ENCODE measurements at places on chromosomes 12 and 14. TPM values are rescaled to one million over a fixed set of nuclear protein-coding genes. Genes with fewer than 3 reads are reported as not detected.

Gene KRT6C
- not detected for total RNA-seq

GRCh38 chr12:104055686-104056388, 5.8 kb upstream of the GLT8D2 start:
- H3K4me3 ChIP-seq, result no peak overlapping the region
- peaks cover 11% of the 10 kb centered on the region for H3K4me1 ChIP-seq
- no peak overlapping the region for H3K27ac ChIP-seq
- no peak for DNase-seq
- peaks cover 4% of the 10 kb centered on the region for H3K27me3 ChIP-seq
- no peaks in the 10 kb centered on the region for H3K36me3 ChIP-seq

DNA sequence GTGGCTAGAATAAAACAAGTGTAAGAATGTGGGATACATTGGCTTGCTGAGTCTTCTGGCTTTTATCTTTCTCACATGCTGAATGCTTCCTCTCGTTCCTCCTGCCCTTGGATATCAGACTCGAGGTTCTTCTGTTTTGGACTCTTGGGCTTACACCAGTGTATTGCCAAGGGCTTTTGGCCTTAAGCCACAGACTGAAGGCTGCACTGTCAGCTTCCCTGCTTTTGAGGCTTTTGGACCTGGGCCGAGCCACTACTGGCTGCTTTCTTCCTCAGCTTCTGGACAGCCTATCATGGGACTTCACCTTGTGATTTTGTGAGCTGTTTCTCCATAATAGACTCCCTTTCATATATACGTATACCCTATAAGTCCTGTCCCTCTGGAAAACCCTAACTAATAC, 300.9 kb upstream of the STXBP6 start:
- no peaks in the 10 kb centered on the region for H3K36me3 ChIP-seq
- H3K4me1 ChIP-seq, result no peaks in the 10 kb centered on the region

DNA sequence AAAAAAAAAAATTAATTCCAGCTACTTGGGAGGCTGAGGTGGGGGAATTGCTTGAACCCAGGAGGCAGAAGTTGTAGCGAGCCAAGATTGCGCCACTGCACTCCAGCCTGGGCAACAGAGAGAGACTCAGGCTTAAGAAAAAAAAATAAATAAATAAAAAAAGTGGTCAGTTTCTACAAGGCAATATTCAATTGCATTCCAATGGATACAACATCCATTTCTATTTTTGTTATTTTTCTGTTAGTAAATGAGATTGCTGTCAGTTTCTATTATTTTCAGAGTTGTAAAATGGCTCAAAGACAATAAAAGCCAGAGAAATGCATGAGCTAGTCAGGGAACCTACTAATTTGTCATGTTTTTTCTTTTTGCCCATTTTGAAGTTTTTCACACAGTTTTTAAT, 119.2 kb downstream of the PDE3A start:
- H3K36me3 ChIP-seq, result no peaks in the 10 kb centered on the region
- peaks cover 13% of the 10 kb centered on the region for H3K4me1 ChIP-seq
- no peak overlapping the region for H3K27ac ChIP-seq
- no peak for DNase-seq
- no peaks in the 10 kb centered on the region for H3K27me3 ChIP-seq

Gene PIGH
- total RNA-seq, result 8.7 TPM

GRCh38 chr12:22538311-22538710, 6.0 kb downstream of the C2CD5 start:
- no peaks in the 10 kb centered on the region for H3K27me3 ChIP-seq
- H3K27ac ChIP-seq, result no peak overlapping the region
- 0 out of 2 replicates have a peak, but pooled peaks cover 6% of the 10 kb centered on the region for H3K36me3 ChIP-seq
- peaks cover 33% of the 10 kb centered on the region for H3K4me1 ChIP-seq
- DNase-seq, result no peak
- no peak overlapping the region for H3K4me3 ChIP-seq

GRCh38 chr12:71999795-72000194, 61.1 kb downstream of the TPH2 start:
- H3K27ac ChIP-seq, result no peak overlapping the region
- no peaks in the 10 kb centered on the region for H3K27me3 ChIP-seq
- no peak overlapping the region for H3K4me3 ChIP-seq
- peaks cover 5% of the 10 kb centered on the region for H3K4me1 ChIP-seq
- no peak for DNase-seq

GRCh38 chr12:118326991-118327390, 45.7 kb downstream of the TAOK3 start:
- no peaks in the 10 kb centered on the region for H3K4me1 ChIP-seq
- no peaks in the 10 kb centered on the region for H3K36me3 ChIP-seq
- no peak for DNase-seq
- H3K27ac ChIP-seq, result no peak overlapping the region
- H3K27me3 ChIP-seq, result no peaks in the 10 kb centered on the region

GRCh38 chr12:132205271-132206045, 61.2 kb downstream of the NOC4L start:
- H3K4me1 ChIP-seq, result no peaks in the 10 kb centered on the region
- DNase-seq, result no peak
- no peak overlapping the region for H3K27ac ChIP-seq

Gene CEBPE
- total RNA-seq, result not detected

DNA sequence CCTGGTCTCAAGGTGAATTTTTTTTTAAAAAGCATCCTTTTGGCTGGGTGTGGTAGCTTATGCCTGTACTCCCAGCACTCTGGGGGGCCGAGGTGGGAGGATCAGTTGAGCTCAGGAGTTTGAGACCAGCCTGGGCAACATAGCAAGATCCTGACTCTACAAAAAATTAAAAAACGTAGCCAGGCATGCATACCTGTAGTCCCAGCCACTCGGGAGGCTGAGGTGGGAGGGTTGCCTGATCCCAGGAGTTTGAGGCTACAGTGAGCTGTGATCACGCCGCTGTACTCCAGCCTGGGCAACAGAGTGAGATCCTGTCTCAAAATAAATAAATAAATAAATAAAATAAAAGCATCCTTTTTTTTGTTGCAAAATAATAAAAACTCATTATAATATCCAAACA, 12.4 kb downstream of the TSPAN9 start:
- H3K27me3 ChIP-seq, result no peaks in the 10 kb centered on the region
- no peak overlapping the region for H3K27ac ChIP-seq
- DNase-seq, result no peak
- H3K36me3 ChIP-seq, result no peaks in the 10 kb centered on the region
- H3K4me1 ChIP-seq, result peaks cover 4% of the 10 kb centered on the region

Gene IRF9
- 8.2 TPM for total RNA-seq

- no peaks in the 10 kb centered on the region for H3K4me1 ChIP-seq
- DNase-seq, result no peak
- H3K36me3 ChIP-seq, result no peaks in the 10 kb centered on the region
- H3K27ac ChIP-seq, result no peak overlapping the region
These were observed 305.4 kb upstream of the SEL1L start for GRCh38 chr14:81839056-81839455.

Gene LPAR5
- total RNA-seq, result 0.89 TPM

Gene SAMD15
- total RNA-seq, result 0.76 TPM

Gene ITGA5
- 23.7 TPM for total RNA-seq

DNA sequence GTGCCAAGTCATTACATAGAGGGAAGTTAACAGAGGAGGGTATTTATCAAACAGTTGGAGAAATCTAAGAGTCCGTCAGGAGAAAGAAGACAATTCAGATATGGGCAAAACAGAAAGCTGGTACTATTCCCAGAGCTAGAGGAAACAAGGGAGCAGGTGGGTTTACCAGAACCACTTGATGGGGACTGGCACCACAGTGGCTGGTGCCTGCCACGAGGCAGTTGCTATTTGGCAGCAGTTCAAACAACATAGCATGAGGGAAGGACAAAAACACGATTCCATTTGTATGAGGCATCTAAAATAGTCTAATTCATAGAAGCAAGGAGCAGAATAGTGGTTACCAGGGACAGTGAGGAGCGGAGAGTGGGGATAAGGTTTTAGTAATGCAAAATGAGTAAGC, 24.6 kb upstream of the KLRD1 start:
- no peak overlapping the region for H3K27ac ChIP-seq
- no peak overlapping the region for H3K4me3 ChIP-seq
- no peaks in the 10 kb centered on the region for H3K36me3 ChIP-seq
- no peaks in the 10 kb centered on the region for H3K27me3 ChIP-seq
- H3K4me1 ChIP-seq, result no peaks in the 10 kb centered on the region

DNA sequence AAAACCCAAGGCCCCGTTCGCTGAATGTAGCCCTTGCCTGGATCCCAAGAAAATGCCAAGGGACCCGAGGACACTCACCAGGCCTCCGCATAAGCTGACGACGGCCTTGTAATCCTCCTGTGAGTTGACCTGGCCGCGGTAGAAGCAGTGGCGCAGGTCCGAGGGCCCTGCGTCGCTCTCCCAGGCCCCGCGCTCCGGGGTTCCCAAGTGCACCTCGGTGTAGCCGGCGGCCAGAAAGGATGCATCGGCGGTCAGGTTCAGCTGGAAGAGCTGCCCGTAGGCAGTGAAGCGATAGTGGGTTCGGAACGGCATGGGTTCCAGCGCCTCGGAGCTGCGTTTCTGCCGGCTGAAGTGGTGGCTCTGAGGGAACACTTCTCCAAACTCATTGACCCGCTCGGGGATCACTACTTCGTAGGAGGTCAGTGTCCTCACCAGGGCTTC, 1.2 kb downstream of the ADAMTS20 start:
- peaks cover 26% of the 10 kb centered on the region for H3K27me3 ChIP-seq
- no peak overlapping the region for H3K27ac ChIP-seq
- peaks cover 5% of the 10 kb centered on the region for H3K4me1 ChIP-seq
- DNase-seq, result peak; percentile 56
- H3K36me3 ChIP-seq, result peaks cover 4% of the 10 kb centered on the region

Gene RNF212B
- not detected for total RNA-seq

Gene ASCL1
- not detected for total RNA-seq

DNA sequence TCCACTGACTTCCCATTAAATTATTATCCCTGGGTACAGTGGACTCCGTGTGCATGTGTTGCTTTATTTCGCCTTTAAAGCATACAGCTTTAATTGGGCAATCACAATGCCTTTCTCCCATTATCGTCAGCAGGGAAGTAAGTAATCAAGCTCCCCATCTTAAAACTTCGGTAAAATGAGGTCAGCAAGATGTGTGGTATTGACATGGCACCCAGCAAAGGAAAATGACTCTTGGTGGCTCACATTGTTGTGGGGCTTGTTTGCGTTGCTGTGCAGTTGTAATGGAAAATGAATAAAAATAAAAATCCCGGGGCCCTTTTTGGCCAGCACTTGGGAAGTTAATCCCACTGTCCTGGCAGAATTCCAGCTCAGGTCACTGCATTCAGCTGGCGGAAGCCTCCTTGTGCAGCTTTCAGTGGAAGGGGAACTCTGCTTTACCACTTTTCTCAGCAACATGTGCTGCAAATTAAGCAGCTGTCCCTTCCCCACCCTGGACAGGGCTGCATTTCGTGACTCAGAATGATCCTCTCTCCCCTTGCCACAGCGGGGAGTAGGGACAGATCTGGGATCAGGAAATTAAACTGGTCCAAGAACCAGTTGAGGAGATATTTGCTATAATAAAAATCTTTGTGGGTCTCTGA, 13.9 kb upstream of the ATP2A2 start:
- DNase-seq, result no peak
- H3K4me3 ChIP-seq, result no peak overlapping the region
- no peaks in the 10 kb centered on the region for H3K27me3 ChIP-seq
- H3K36me3 ChIP-seq, result no peaks in the 10 kb centered on the region
- no peak overlapping the region for H3K27ac ChIP-seq

GRCh38 chr14:96631030-96631429, 128.8 kb downstream of the PAPOLA start:
- H3K4me1 ChIP-seq, result no peaks in the 10 kb centered on the region
- H3K27ac ChIP-seq, result no peak overlapping the region
- H3K36me3 ChIP-seq, result no peaks in the 10 kb centered on the region
- no peak for DNase-seq
- H3K4me3 ChIP-seq, result no peak overlapping the region
- H3K27me3 ChIP-seq, result no peaks in the 10 kb centered on the region

Gene SLC25A29
- total RNA-seq, result 206 TPM

Gene RAB15
- 43.3 TPM for total RNA-seq

GRCh38 chr14:105180592-105181548, at the start of gene NUDT14:
Gene NUDT14, minus strand, starts transcription at chr14:105181312. Its CDS starts 103 bp downstream, at chr14:105181209.
- H3K36me3 ChIP-seq, result no peaks in the 10 kb centered on the region
- H3K27me3 ChIP-seq, result peaks cover 13% of the 10 kb centered on the region
- no peaks in the 10 kb centered on the region for H3K4me1 ChIP-seq
- peak; percentile 75 for DNase-seq
- peak within 1 kb of the TSS; percentile 69 for H3K4me3 ChIP-seq
- H3K27ac ChIP-seq, result no peak within 1 kb of the TSS

DNA sequence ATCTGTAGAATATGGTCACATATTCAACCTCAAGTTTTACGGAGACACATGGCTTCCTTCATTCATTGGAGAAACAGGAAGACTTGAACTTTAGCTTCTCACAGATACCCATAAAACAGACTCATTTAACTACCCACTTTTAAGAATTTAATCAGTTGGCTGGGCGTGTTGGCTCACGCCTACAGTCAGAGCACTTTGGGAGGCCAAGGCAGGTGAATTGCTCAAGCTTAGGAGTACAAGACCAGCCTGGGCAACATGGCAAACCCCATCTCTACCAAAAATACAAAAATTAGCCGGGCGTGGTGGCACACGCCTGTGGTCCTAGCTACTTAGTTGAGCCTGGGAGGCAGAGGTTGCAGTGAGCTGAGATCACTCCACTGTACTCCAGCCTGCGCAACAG, 64.7 kb upstream of the STAC3 start:
- H3K36me3 ChIP-seq, result no peaks in the 10 kb centered on the region
- no peaks in the 10 kb centered on the region for H3K27me3 ChIP-seq
- H3K27ac ChIP-seq, result 0 out of 2 replicates have a peak overlapping the region, but pooled peaks have one; percentile 50

DNA sequence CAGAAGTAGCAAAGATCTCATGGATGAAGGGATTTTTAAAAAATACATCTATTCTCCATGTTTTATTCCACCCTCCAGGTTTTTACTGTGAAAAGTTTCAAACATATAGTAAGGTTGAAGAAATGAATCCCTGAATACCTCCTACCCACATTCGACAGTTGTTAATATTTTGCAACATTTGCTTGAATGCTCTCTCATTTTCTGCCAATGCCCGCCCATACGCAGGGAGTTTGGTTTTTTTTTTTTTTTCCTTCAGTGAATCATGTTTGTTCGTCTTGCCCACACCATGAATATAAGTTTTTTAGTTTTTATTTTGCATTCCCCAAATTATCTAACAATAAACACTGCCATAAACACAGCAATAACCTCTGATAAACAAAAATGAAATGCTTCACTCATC, 82.9 kb downstream of the MAP1LC3B2 start:
- H3K27ac ChIP-seq, result no peak overlapping the region
- peaks cover 10% of the 10 kb centered on the region for H3K4me1 ChIP-seq
- no peak overlapping the region for H3K4me3 ChIP-seq

Gene PSME1
- 53.9 TPM for total RNA-seq

GRCh38 chr14:20427231-20428009, 8.5 kb downstream of the KLHL33 start:
- no peak overlapping the region for H3K27ac ChIP-seq
- H3K4me3 ChIP-seq, result no peak overlapping the region
- no peaks in the 10 kb centered on the region for H3K27me3 ChIP-seq
- no peak for DNase-seq
- no peaks in the 10 kb centered on the region for H3K36me3 ChIP-seq

DNA sequence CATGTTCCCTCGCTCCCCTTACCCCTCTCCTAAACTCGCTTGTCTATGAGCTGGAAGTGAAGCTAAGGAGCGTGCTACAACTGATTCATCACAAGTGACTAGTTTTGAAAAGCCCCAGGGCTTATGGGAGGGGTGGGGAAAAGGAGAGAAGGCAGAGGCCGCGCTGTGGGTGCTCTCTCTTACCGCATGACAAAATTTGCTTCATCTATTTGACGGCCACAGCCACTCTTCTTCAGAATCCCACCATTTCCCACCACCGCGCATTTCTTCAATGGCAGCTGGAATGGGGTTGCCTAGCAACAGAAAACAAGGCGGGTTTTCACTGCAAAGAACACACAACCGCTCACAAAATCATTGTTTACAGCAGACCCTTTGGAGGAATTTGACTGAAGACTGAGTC, 79.4 kb downstream of the ST8SIA1 start:
- peaks cover 16% of the 10 kb centered on the region for H3K4me1 ChIP-seq
- H3K36me3 ChIP-seq, result no peaks in the 10 kb centered on the region
- peak; percentile 82 for DNase-seq
